ENCODE measurements at places on chromosomes 1 and 21.

- no peak for DNase-seq
Observed at GRCh38 chr1:231604276-231604621, 22.3 kb upstream of the DISC1 start.

GRCh38 chr1:171877701-171878100, 36.4 kb downstream of the DNM3 start:
- no peak for DNase-seq

GRCh38 chr1:117655220-117655577, 49.4 kb downstream of the TENT5C start:
- DNase-seq = no peak

DNA sequence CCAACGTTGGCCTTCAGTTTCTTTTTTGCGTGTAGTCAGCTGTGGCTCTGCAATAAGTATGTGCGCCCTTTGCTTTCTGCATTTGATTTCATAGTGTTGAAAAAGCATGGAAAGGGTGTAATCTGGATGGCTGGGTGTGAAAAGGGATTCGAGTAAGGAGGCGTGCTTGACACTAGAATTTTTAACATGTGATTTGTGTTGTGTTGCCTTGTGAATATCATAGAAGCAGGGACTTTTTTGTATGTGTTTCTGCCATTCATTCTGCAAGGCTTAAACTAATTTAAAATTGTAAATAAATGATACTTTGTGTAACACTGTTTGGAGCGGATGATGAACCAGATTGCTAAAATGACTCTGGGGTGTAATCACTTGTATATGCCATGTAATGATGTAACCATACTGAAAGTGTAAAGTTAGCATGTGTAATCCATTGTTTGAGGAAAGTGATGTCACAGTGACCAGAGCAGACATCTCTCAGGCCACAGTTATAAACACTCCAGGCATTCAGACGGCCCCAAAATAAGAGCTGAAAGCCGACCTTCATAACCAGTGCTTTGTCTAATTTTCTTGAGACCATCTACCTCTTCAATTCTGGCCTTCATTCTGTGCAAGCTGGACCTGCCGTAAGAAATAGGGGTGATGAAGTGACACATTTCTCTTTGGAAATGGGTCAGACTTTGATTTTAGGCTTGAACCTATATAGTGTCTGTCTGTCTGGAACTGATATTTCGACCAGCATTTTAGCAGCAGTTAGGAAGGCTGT, 618 bp downstream of the SH3BGR start:
- no peak for DNase-seq

GRCh38 chr1:196461521-196461920, 146.7 kb downstream of the KCNT2 start:
- DNase-seq = no peak

GRCh38 chr1:239112101-239112935, 274.1 kb upstream of the CHRM3 start:
- no peak for DNase-seq

- no peak for DNase-seq
Observed at GRCh38 chr1:108961752-108962486, 1.4 kb downstream of the CLCC1 start.

DNA sequence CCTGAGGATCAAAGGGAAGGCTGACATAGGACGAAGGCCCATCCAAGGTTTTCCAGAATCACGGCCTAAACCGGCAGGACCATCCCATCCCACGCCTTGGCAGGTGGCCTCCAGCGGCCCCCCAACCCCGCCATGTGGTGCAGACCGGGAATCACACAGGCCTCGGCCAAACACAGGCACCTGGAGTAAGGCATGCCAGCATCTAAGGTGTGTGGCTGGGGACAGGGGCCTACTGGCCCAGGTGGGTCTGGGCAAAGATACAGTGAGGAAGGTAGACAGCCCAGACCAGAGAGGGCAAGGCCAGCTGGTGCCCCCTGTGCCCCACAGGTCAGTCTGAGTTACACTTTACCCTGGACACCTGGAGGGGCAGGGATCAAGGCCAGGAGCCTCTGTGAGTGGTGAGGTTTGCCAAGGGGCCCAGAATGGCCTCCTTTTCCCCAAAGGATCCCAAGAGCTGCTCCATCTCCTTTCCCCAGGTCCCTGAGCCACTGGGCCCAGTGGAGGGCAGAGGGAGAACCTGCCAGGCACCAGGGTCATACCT, 12.7 kb upstream of the TAS1R2 start:
- no peak for DNase-seq

DNA sequence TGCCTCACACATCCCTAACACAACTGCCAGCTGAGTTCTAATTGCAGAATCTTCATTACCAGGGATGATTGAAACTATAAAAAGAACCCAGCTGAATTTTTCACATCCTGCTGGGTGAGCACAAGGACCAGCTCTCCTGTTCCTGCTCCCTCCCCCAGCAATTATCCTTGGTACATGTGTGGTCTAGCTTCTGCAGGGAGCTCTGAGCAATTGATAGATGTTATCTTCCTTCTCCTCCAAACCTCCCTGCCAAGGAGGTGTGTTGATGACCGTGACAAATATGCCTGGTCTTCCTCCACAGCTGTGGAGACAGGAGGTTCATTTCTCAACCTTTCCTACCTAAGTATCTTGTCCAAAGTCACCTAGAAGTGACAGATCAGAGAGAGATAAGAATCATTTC, 65.3 kb upstream of the MAN1A2 start:
- DNase-seq = no peak

GRCh38 chr1:171763764-171764163, 17.7 kb upstream of the METTL13 start:
- DNase-seq = no peak

GRCh38 chr1:17904290-17904689, 149.2 kb downstream of the ACTL8 start:
- no peak for DNase-seq

DNA sequence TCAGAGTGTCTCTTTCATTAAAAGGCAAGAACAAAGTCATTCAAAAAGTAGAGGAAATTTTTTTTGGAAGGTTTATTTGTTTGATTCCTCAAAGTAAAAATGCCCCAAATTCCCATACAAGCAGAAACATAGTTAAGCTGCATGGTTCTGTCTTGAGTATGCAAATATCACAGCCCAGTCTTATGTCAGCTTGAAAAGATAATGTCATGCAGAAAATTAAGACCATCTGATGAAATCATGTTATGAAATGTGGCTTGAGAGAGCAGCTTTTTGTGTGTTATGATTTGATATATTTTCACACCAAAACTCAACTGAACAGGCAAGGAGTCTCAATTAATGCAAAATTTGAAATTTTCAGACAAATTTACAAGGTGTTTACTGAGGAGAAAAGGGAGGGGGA, 411.0 kb downstream of the LMO4 start:
- no peak for DNase-seq

- peak; percentile 86 for DNase-seq
Observed at GRCh38 chr1:9996624-9997582, at the start of gene RBP7. Gene RBP7 (plus strand): TSS chr1:9997228. CDS start chr1:9997259, 31 bp downstream.

DNA sequence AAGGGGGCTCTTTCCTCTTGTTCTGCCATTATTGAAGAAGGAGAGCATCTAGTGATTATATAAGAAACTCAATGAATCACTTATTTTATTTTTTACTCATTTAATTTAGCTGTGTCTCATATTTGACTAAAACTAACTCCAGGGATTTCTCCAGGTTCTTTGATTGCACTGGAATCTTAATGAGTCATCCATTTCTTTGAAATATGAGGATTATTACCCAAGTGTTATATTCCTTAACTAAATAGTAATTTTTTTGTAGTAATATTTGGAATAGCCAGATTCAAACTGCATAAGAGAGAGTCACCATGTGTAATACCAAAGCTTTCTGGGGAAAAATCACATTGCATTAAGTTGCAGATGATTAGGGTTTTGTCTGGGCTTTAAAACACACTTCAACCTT, 59.5 kb downstream of the NTMT2 start:
- no peak for DNase-seq

DNA sequence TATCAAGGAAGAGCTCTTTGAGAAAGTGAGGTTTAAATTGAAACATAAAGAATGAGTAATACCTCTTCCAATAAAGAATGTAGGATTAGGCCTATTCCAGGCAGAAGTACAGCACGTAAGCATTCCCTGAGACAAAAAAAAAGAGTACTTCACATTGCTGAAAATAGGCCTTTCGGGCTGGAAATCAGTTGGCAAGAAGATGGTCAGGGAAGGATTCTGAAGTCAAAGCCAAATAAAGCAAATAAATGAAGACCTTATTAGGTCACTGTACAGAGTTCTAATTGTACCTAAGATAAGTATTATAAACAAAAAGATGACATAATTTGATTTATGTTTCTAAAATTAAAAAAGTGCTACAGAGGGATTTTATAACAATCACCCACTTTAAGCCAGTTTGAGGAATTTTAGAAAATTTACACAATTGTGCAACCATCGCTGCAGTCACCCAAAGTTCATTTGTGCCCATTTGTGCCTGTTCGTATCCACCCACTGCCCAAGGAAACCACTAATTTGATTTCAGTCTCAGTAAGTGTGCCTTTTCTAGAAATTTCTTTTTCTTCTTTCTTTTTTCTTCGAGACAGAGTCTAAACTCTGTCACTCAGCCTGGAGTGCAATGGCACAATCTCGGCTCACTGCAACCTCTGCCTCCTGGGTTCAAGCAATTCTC, 58.6 kb downstream of the FMO4 start:
- no peak for DNase-seq

GRCh38 chr1:203519053-203519840, 25.3 kb downstream of the OPTC start:
- DNase-seq = peak; percentile 85

- DNase-seq = no peak
Observed at GRCh38 chr1:13817906-13818305, 117.9 kb downstream of the PRDM2 start.

GRCh38 chr1:151238467-151238739, 16.1 kb upstream of the PSMD4 start:
- DNase-seq = no peak

DNA sequence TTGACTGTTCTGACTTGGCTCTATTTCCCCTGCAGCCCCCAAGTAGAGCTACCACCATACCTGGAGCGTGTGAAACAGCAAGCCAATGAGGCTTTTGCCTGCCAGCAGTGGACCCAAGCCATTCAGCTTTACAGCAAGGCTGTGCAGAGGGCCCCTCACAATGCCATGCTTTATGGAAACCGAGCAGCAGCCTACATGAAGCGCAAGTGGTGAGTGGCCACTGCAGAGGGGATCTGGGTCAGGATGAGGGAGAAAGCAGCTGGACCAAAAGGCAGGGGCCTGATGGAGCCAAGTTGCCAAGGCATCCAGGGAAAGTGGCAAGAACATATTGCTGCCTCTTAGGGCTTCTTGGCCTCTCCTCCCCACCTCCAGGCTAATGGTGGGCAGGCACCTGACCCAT, 24.1 kb upstream of the TMEM222 start:
- no peak for DNase-seq

DNA sequence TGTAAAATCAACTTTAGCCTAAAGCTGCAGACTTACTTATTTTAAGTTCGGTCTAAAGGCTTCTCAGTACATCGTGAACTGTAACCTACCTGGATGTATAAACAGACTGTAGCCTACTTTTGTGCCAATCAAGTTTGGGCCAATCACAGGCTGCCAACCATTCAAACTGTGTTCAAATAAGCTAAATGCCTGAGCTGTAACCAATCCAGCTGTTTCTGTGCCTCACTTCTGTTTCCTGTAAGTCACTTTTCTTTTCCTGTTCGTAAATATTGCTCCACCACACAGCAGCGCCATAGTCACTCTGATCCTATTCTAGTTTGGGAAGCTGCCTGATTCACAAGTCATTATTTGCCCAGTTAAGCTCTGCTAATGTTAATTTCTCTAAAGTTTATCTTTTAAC, 37.5 kb upstream of the SLAMF9 start:
- no peak for DNase-seq

Measured in H7 (cell line).